ENCODE measurements at places on chromosomes 1 and 21. TPM values are rescaled to one million over a fixed set of nuclear protein-coding genes. Genes with fewer than 3 reads are reported as not detected.
A peak's percentile ranks its signal among the peaks of the same experiment; 100 is the strongest.

A3GALT2 gene
- total RNA-seq, result not detected

UMODL1 gene
- total RNA-seq, result not detected

FALEC gene
- not detected for total RNA-seq

PLA2G2D gene
- total RNA-seq, result not detected

DNA sequence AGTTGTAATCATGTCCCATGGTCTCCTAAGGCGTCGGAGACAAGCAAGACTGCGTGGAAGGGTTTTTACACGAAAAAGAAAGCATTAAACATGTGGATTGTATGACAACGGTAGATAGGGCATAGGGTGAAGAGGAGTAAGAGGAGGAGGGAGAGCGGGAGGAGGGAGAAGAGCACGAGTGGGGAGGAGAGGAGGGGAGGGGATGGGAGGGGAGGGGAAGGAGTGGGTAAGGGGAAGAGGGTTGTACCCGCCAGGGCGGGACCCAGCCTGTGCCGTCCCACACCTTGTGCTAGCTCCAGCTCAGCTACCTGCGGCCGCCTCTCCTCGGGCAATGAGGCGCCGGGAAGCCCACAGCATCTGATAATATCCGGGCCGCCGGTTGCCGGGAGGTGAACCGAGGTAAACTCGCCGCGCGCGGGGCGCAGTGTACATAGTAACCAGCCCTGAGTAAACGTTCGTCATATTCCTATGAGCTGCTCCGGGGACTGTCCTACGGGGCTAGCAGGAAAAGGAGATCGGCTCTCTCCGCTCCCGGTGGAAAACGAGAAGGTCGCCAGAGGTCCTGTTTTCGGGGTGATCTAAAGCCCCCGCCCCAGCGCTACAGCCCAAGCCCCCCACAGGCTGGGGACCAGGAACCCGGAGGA, 449 bp upstream of the RCAN3 start:
- peak; percentile 88 for DNase-seq

DNA sequence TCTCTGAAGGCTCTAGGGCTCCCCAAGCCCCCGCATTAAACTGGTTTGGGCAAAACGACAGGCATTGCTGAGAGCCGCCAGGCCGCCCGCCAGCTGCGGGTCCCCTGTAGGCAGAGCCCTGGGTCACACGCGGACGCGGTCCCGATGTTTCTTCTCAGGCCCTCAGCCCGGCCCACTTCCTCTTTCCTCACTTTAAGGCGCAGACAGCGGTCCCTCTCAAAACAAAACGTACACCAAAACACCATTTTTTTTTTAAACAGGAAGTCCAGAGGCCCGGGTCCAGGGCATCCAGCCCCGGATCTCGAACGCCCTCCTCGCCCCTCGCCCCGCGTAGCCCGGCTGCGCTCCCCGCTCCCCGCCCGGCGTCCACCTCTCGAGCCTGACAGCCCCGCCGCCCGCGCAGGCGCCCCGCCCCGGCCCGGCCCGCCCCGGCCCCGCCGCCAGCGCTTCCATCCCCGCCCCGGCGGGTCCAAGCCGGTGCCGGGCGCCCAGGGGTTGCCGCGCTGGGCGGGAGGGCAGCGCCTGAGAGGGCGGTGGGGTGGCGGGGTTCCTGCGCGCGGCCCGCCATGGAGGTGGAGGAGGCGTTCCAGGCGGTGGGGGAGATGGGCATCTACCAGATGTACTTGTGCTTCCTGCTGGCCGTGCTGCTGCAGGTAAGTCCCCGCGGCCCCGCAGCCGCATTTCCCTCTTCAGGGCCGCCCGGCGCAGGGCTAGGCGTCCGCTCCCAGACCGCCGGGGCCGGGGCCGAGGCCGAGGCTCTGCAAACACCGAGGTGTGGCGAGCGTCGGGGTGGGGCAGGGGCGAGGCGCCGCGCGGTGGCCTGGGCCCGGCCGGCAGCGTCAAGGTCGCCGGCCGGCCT, at the start of gene SLC22A15:
Gene SLC22A15, plus strand, starts transcription at position 452 of the 859 bp plus-strand sequence. Its CDS starts 115 bp downstream, at position 567.
- peak; percentile 62 for DNase-seq

GRCh38 chr1:178342745-178343144, 154.0 kb downstream of the CLEC20A start:
- DNase-seq, result no peak
